ENCODE measurements at places on chromosomes 1 and 21. TPM values are rescaled to one million over a fixed set of nuclear protein-coding genes. Genes with fewer than 3 reads are reported as not detected.

Gene NAXE
- total RNA-seq = 69.1 TPM

Gene FMO3
- total RNA-seq = not detected

Gene CELA3A
- not detected for total RNA-seq

Gene GBP5
- total RNA-seq = 67.2 TPM

Gene CELSR2
- total RNA-seq = 2.8 TPM

Gene CD1D
- not detected for total RNA-seq

Gene DCST1
- not detected for total RNA-seq

Gene MMP23B
- total RNA-seq = 2.9 TPM
